Breast epithelium (tissue), 4 donors: ENCODE measurements at places on chromosomes 6 and 20. TPM values are rescaled to one million over a fixed set of nuclear protein-coding genes. Genes with fewer than 3 reads are reported as not detected.

MOG gene
- total RNA-seq = not detected

GRCh38 chr6:125471667-125472066 is 169.9 kb upstream of the HDDC2 start:
- no peak overlapping the region for H3K27ac ChIP-seq
- no peaks in the 10 kb centered on the region for H3K27me3 ChIP-seq
- H3K36me3 ChIP-seq = no peaks in the 10 kb centered on the region
- no peak overlapping the region for H3K4me3 ChIP-seq
- DNase-seq = no peak

DNA sequence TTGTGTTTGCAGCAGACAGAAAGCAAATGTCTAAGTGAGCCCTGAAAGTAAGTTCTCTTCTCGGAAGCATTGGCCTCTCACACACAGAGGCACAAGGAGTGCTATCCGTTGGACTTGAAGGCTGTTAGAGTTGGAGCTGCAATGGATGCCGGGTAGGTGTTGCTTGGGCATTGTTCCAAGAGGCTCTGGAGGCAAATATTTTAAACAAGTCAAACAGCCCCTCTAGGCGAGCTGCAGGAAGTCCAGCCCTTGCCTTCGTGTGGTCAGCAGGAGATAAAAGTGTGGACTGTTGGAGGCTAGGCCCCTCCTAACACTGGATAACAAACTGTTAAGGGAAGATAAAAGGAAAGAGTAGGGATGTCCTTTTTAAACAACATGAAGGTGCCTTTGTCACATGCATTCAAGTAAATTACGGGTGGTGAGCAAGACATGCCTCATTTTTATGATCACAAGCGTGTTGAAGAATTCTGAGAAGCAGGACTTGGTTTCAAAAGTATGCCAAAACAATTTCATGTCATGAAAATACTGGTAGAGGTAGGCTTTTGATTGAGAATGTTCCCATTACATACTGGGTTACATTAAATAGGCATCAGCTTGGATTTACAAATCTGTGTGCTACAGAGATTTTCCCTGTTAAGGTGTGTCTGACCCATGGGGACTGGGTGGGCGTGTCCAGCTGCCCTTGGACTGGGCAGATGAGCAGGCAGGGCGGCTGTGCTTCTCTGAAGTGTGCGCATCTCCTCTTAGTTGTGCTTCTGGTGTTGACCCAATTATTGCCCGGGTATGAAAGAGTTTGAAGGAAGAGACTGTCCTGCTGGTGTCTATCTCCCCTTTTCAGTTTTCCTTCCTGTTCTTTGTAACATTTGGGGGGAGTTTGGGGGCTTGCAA is 57.5 kb downstream of the RREB1 start:
- H3K27ac ChIP-seq = peak overlapping the region; percentile 59
- H3K4me3 ChIP-seq = no peak overlapping the region
- H3K27me3 ChIP-seq = no peaks in the 10 kb centered on the region
- peaks cover 22% of the 10 kb centered on the region for H3K4me1 ChIP-seq

DNA sequence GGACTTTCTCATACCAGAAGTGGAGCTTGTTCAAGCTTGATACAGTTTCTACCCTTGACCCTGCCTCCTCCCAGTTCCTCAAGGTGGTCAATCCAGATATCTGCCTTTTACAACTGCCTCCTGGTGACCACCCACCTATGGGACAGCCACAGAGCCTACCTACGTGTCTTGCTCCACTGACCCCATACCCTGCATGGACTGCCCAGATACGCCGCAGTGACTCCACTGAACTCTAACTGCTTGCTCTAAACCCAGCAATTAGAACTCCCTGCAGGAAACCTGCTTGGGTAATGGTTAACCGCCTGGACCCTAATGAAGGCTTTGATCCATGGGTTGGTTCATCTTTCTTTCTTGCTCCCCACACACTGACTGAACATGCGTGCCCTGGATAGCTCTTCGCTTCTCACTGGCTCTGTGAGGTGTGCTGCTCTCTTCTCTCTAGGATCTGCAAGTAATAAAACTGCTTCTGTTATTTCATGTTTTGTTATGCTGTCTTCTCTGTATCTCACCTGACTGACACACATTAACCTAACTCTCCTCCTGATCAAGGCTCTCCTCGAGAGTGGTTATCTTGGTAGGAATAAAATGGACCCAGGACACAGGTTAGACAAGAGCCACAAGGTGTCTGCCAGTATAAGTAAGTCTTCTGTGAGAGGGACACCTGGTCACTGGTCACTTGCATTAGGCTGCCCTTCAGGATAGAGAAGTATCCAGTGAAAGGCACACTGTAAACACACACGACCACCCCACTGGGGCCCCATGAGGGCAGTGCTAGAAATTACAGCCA is 79.2 kb downstream of the CHD6 start:
- no peaks in the 10 kb centered on the region for H3K36me3 ChIP-seq
- H3K4me1 ChIP-seq = no peaks in the 10 kb centered on the region
- DNase-seq = no peak
- no peak overlapping the region for H3K4me3 ChIP-seq

ALDH8A1 gene
- 0.66 TPM for total RNA-seq

GRCh38 chr6:44563397-44563796 is 175.9 kb downstream of the CDC5L start:
- no peak for DNase-seq
- H3K36me3 ChIP-seq = no peaks in the 10 kb centered on the region
- no peak overlapping the region for H3K4me3 ChIP-seq

DNA sequence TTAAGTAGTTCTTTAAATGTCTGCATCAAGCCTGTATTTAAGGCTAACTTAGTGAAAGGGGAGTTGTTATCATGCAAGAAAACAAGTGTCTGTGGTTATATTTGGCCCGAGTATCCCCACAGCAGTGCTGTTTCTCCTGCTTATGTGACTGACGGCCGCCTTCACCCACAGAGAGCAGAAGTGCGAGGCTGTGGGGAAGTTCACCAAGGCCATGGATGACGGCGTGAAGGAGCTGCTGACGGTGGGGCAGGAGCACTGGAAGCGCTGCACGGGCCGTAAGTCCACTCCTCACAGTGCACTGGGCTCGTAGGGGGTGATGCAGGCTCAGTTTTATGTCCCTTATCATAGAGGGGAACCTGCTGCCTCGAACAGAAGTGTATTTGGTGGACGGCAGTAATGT is 53.2 kb upstream of the SYNJ2 start:
- no peak for DNase-seq
- H3K27me3 ChIP-seq = no peaks in the 10 kb centered on the region
- no peaks in the 10 kb centered on the region for H3K36me3 ChIP-seq
- H3K4me1 ChIP-seq = no peaks in the 10 kb centered on the region
- no peak overlapping the region for H3K27ac ChIP-seq

GRCh38 chr6:163735076-163735475 is 320.6 kb downstream of the QKI start:
- H3K4me1 ChIP-seq = no peaks in the 10 kb centered on the region
- H3K36me3 ChIP-seq = no peaks in the 10 kb centered on the region

DNA sequence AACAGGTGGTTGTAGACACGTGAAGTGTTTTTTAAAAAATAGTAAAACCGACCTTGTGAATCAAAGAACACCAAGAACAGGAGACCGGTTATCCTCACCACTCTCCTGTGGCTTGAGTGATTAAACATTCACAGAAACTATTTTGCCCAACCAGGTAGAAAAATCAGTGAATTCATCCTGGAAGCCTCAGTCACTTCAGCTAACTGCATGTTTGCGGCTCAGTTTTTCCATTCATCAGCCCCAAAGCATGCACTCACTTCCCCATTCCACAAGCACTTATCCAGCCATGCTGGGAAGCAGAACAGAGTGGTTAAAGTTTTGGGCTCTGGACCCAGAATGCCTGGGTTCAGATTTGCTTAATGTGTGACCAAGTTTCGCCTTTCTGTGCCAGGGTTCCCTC is 2.4 kb downstream of the LRRN4 start:
- H3K4me3 ChIP-seq = no peak overlapping the region
- no peaks in the 10 kb centered on the region for H3K36me3 ChIP-seq
- no peak overlapping the region for H3K27ac ChIP-seq
- no peak for DNase-seq
- peaks cover 17% of the 10 kb centered on the region for H3K27me3 ChIP-seq

- no peak for DNase-seq
- no peaks in the 10 kb centered on the region for H3K4me1 ChIP-seq
- H3K4me3 ChIP-seq = no peak overlapping the region
Observed at GRCh38 chr6:108699290-108700041, 138.7 kb downstream of the FOXO3 start.

DNA sequence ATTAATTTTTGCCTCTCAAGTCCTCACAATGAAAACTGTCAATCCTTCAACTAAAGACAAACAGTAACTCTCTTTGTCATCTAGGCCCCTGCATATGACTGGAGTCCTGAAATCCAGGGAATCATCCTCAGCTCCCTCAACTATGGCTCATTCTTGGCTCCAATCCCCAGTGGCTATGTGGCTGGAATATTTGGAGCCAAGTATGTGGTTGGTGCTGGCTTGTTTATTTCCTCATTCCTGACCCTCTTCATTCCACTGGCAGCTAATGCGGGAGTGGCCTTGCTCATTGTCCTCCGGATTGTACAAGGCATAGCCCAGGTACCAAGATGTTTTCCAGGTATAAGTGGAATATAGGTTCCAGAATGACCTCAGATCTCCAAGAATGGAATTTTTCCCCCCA is 15.4 kb downstream of the SLC17A4 start:
- no peak overlapping the region for H3K4me3 ChIP-seq
- H3K27ac ChIP-seq = no peak overlapping the region

GRCh38 chr6:134288538-134289203 is 29.2 kb downstream of the SGK1 start:
- no peak overlapping the region for H3K4me3 ChIP-seq
- no peaks in the 10 kb centered on the region for H3K4me1 ChIP-seq
- H3K27ac ChIP-seq = peak overlapping the region; percentile 79
- DNase-seq = no peak

PLEKHG1 gene
- 77.0 TPM for total RNA-seq

DNA sequence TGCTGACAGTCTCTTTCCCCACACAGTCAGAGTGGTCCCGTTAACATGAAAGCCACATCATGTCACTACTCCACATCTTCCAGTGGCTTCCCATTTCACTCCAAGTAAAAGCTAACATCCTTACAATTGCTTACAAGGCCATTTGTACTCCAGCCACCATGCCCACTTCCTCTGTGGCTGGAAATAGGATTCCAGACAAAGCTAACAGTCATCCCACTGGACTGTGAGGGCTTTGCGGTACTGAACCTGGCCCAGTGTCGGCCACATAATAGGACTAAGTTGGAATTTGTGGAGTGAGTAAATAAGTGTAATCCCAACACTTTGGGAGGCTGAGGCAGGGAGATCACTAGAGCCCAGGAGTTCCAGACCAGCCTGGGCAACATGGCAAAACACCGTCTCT is 10.9 kb downstream of the CCM2L start:
- no peak for DNase-seq
- no peak overlapping the region for H3K4me3 ChIP-seq
- H3K36me3 ChIP-seq = no peaks in the 10 kb centered on the region
- no peak overlapping the region for H3K27ac ChIP-seq
- no peaks in the 10 kb centered on the region for H3K4me1 ChIP-seq

LY6G6D gene
- total RNA-seq = not detected

- no peak for DNase-seq
- H3K36me3 ChIP-seq = no peaks in the 10 kb centered on the region
- H3K4me1 ChIP-seq = peaks cover 18% of the 10 kb centered on the region
- peak overlapping the region; percentile 76 for H3K4me3 ChIP-seq
- H3K27me3 ChIP-seq = no peaks in the 10 kb centered on the region
Observed at GRCh38 chr20:41617059-41617901, 897 bp downstream of the CHD6 start.
